Thoracic aorta (tissue), 2 donors: ENCODE measurements at places on chromosomes 3 and 15. TPM values are rescaled to one million over a fixed set of nuclear protein-coding genes. Genes with fewer than 3 reads are reported as not detected.

DNA sequence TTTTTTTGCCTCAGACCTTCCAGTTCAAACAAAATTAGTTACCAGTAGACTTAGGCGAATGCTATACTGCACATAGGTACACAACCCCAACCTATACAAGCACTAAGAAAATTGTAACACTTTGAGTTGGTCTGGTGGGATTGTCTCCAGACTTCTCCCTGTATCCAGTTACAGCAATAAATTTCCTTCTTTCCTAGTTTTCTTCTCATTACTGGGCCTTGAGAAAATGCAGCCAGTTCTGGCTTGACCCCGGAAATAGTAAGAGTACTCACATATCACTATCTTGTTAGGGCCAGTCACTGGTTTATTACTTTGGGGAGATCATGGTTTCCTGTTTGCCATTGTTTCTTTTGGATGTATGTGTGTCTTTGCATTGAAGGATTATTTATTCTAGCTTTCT is 868.4 kb downstream of the DIPK2A start:
- no peaks in the 10 kb centered on the region for H3K27me3 ChIP-seq
- H3K4me3 ChIP-seq = no peak overlapping the region
- no peak for DNase-seq
- no peak overlapping the region for H3K27ac ChIP-seq
- no peaks in the 10 kb centered on the region for H3K4me1 ChIP-seq

DNA sequence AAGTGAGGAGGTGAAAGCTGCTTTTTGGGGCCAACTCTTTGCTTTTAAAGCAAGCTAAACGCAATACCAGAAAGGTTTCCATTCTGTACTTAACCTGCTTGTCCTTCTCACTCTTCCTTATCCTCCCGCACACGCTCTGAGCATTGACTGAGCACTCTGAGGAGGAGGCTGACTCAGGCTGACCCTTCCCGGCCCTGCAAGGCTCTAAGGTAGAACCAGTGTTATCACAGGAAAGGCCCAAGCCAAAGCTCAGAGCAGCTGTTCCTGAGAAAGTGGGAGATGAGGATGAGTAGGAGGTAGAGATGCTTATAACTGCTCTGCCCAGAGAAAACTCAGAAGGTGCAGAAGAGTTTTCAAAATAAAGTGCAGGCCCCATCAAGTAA is 2.3 kb downstream of the B3GNT5 start:
- peaks cover 3% of the 10 kb centered on the region for H3K4me1 ChIP-seq
- no peaks in the 10 kb centered on the region for H3K36me3 ChIP-seq
- H3K27ac ChIP-seq = no peak overlapping the region
- H3K4me3 ChIP-seq = peak overlapping the region; percentile 72
- no peaks in the 10 kb centered on the region for H3K27me3 ChIP-seq

DNA sequence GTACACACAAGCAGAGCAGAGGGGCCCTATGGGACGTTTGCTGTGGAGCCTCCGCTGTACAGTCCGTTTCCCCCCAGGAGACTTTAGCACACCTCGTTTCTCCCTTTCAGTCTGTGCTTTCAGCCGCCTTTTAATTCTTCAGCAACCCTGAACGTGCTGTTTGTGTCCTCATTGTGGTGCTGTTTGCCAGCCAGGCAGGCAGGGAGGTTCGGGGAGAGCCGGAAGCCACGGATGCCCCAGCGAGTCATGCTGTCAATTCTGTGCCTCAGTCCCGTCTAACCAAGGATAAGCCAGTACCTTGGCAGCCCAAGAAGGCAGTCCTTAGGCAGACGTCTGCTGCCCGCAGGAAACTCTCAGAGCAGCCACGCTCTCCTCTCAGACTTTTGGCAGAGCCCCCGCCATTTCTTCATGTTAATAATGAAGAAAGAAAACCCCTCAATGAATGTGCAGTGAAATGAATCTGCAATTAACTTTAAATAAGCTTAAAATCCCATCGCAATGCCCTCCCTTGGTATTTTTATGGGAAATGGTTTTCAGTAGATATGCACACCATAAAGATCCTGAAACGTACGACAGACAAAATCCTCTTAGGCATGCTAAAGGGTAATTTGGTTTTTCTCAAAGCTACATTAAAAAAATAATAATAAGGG is 158.6 kb downstream of the UACA start:
- H3K4me1 ChIP-seq = peaks cover 24% of the 10 kb centered on the region
- H3K27ac ChIP-seq = no peak overlapping the region
- DNase-seq = no peak
- no peaks in the 10 kb centered on the region for H3K36me3 ChIP-seq

DNA sequence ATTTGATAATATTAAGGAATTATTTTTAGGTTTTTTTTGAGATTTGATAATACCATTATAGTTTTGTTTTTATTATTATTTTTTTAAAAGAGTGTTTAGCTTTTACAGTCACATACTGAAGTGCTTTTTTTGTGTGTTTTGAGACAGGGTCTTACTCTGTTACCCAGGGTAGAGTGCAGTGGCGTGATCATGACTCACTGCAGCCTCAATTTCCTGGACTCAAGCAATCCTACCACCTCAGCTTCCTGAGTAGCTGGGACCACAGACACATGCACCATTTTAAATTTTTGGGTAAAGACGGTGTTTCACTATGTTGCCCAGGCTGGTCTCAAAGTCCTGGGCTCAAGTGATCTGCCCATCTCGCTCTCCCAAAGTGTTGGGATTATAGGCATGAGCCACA is 73.0 kb downstream of the SUMF1 start:
- H3K36me3 ChIP-seq = no peaks in the 10 kb centered on the region
- no peaks in the 10 kb centered on the region for H3K27me3 ChIP-seq
- H3K27ac ChIP-seq = no peak overlapping the region
- DNase-seq = no peak
- H3K4me3 ChIP-seq = no peak overlapping the region

GRCh38 chr3:187286467-187287059 is 5.0 kb downstream of the MASP1 start:
- H3K27me3 ChIP-seq = no peaks in the 10 kb centered on the region
- DNase-seq = no peak
- H3K4me3 ChIP-seq = no peak overlapping the region
- no peaks in the 10 kb centered on the region for H3K4me1 ChIP-seq

- no peak for DNase-seq
- H3K27me3 ChIP-seq = no peaks in the 10 kb centered on the region
- H3K4me3 ChIP-seq = no peak overlapping the region
- no peaks in the 10 kb centered on the region for H3K36me3 ChIP-seq
- H3K27ac ChIP-seq = no peak overlapping the region
Observed at GRCh38 chr3:132288357-132288756, 28.9 kb upstream of the ACP3 start.

- no peak for DNase-seq
- H3K36me3 ChIP-seq = no peaks in the 10 kb centered on the region
- peaks cover 87% of the 10 kb centered on the region for H3K4me1 ChIP-seq
- H3K27me3 ChIP-seq = no peaks in the 10 kb centered on the region
- H3K27ac ChIP-seq = peak overlapping the region; percentile 12
Observed at GRCh38 chr3:172065967-172066762, 26.8 kb downstream of the FNDC3B start.

DNA sequence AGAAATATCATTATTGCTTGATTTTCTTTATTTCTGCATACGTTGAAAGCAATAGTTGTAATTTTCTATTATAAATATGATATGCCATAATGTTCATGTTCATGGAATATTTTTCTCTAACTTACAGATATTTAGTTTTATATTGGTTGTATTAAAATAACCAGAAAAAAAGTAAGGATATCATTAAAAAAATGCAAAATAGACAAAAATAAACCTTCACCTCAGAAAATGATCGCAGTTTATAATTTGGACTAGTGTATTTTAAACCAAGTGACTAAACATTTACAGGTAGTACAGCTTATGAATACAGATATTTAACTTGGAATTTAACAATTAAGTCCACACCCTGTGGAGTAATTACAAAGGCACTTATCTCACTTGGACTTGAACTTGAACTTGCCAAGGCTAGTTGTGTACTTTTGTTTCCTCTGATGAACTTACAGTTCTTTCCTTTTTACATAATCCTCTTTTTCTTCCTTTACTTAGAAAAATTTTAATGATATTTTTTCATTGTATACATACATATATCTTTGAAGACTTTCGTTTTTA is 156.7 kb downstream of the CHL1 start:
- H3K36me3 ChIP-seq = no peaks in the 10 kb centered on the region
- H3K4me3 ChIP-seq = no peak overlapping the region
- DNase-seq = no peak
- H3K27ac ChIP-seq = no peak overlapping the region

GRCh38 chr3:138203938-138204337 is 16.8 kb downstream of the ARMC8 start:
- no peak overlapping the region for H3K27ac ChIP-seq
- no peaks in the 10 kb centered on the region for H3K27me3 ChIP-seq
- H3K4me3 ChIP-seq = no peak overlapping the region

DNA sequence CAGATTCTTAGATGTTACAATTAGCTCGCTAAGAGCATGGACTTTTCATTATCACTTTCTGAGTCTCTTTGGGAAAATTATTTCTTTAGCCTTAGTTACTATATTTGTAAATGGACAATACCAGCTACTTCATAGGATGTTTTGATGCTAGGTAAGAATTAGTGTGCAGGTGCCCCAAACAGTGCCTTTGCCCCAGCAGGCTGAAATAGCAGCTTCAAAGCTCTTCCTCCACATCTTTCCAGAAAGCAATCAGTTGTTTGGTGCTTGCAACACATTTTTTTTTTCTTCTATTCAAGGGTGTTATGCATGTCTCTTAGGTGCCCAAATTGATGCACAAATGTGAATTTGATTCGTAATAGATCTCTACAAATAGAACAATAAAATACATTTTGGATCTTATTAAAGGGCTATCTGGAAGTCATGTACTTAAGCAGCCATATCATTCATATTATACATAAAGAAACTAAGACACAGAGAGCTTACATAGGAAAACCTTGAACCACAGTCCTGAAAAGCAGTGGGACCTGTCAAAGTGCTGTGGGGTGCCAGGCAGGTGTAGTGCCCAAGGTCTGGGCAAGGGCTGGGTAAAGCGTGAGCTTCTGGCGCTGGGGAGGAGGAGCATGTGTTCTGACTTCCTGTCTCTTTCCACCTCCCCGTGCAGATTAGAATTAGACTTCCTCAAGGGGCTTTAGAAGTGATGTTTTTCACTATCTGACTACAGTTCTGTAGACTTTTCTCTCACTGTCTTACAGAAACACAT is 62.9 kb downstream of the FNDC3B start:
- H3K4me1 ChIP-seq = peaks cover 66% of the 10 kb centered on the region
- peak overlapping the region; percentile 68 for H3K27ac ChIP-seq
- H3K4me3 ChIP-seq = peak overlapping the region; percentile 11
- no peaks in the 10 kb centered on the region for H3K36me3 ChIP-seq
- no peaks in the 10 kb centered on the region for H3K27me3 ChIP-seq

DNA sequence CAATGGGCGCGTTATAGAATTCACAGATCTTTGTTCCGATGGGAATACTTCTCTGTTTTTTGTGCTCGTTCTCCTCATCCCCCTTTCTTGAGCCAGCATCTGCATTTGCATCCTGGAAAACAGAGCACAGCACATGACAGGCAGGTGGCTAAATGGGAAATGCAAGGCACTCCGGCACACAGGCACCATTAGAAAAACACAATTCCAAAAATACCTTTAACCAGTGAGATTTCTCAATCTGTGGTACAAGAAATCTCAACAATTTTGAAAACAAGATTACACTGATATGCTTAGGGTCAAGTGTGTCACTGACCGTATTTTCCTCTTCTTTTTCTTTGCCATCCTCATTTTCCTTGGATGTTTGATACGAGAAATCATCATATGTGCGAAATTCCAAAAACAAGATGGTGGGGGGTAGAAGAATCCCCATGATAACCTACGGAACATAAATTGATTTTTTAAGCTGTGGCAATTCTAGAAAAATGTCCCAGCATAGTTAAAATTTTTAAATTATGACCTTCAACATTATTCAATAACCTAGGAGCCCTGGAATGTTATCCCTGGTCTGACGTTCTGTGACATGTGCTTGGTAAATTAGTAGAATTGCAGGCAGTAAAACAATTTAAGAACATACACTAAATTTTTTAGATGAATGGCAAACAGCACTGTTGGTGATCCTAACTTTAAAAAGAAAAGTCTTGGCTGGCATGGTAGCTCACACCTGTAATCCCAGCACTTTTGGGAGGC is 46.5 kb upstream of the MTMR10 start:
- no peaks in the 10 kb centered on the region for H3K27me3 ChIP-seq
- H3K4me1 ChIP-seq = no peaks in the 10 kb centered on the region
- DNase-seq = no peak
- no peak overlapping the region for H3K27ac ChIP-seq

- H3K36me3 ChIP-seq = no peaks in the 10 kb centered on the region
- H3K27ac ChIP-seq = no peak overlapping the region
- no peak for DNase-seq
- H3K27me3 ChIP-seq = no peaks in the 10 kb centered on the region
- no peaks in the 10 kb centered on the region for H3K4me1 ChIP-seq
Observed at GRCh38 chr15:27414168-27414870, 443.3 kb downstream of the GABRG3 start.

DNA sequence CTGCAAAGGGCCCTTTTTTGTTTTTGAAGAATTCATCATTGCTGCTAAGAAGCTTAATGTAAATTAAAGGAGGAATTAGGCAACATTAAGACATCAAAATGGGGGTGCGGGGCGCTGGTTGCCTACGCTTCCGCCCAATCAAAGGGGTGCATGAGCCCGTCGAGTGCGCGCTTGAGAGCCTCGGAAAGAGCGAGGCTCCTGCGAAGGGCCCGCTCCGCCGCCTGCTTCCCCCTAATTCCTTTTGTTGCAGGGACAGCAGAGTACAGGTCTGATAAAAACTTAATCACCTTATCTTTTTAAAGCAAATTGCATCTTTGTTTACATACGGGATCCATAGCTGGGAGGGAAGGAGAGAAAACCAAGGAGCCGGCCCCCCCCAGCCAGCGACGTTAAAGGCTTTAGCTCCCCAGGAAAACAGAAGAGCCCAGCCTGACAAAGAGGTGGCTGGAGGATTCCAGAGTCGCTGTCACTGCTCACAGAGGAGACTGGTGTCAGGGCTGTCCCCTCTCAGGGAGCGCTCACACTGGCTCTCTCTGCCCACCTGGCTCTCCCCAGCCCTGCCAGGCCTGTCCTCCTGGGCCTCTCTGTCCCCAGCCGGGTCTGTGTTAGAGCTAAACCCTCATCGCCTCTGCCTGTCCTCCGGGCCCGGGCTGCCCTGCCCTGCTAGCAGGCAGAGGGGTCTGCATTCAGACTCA is 67.3 kb downstream of the DNAJB8 start:
- H3K27me3 ChIP-seq = no peaks in the 10 kb centered on the region
- H3K27ac ChIP-seq = no peak overlapping the region
- no peaks in the 10 kb centered on the region for H3K4me1 ChIP-seq

DNA sequence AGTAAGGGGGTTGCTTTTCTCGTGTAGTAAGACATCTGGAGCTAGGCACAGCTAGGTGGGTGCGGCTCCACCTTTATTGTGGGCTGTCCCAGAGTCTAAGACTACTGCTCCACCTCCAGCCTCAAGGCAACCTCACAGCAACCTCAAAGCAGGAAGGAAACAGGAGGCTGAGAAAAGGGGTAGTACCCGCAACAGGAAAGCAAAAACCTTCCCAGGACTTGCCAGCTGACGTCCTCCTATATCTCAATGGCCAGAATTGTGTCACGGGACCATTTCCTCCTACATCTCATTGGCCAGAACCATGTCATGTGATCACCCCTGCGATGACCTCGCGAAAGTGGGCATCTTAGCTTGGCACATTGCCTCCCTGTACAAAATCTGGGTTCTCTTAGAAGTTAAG is 4.3 kb upstream of the GPR160 start:
- H3K4me3 ChIP-seq = no peak overlapping the region
- peaks cover 4% of the 10 kb centered on the region for H3K4me1 ChIP-seq
- DNase-seq = no peak

- no peak overlapping the region for H3K4me3 ChIP-seq
- H3K27me3 ChIP-seq = no peaks in the 10 kb centered on the region
- no peaks in the 10 kb centered on the region for H3K36me3 ChIP-seq
Observed at GRCh38 chr15:91665212-91665611, 188.3 kb upstream of the SLCO3A1 start.

Gene LMOD3
- total RNA-seq = not detected

Gene C3orf22
- not detected for total RNA-seq

Gene TMEM158
- 2.2 TPM for total RNA-seq

Gene IGSF11
- 0.71 TPM for total RNA-seq

Gene PLA2G4B
- total RNA-seq = 4.0 TPM

Gene HCLS1
- 85.2 TPM for total RNA-seq

Gene U2SURP
- total RNA-seq = 91.5 TPM

Gene GP9
- not detected for total RNA-seq
